ENCODE measurements at places on chromosomes 7 and 10.

- no peak overlapping the region for H3K4me3 ChIP-seq
- H3K4me1 ChIP-seq: no peaks in the 10 kb centered on the region
- H3K27ac ChIP-seq: no peak overlapping the region
- DNase-seq: no peak
- no peaks in the 10 kb centered on the region for H3K36me3 ChIP-seq
These were observed 314.4 kb upstream of the BMPER start for GRCh38 chr7:33590916-33591315.

- H3K27ac ChIP-seq: peak overlapping the region; percentile 66
- no peak for DNase-seq
- no peaks in the 10 kb centered on the region for H3K27me3 ChIP-seq
- no peaks in the 10 kb centered on the region for H3K36me3 ChIP-seq
- no peak overlapping the region for H3K4me3 ChIP-seq
- no peaks in the 10 kb centered on the region for H3K4me1 ChIP-seq
These were observed 33.8 kb downstream of the TRIM8 start for GRCh38 chr10:102678068-102678400.

DNA sequence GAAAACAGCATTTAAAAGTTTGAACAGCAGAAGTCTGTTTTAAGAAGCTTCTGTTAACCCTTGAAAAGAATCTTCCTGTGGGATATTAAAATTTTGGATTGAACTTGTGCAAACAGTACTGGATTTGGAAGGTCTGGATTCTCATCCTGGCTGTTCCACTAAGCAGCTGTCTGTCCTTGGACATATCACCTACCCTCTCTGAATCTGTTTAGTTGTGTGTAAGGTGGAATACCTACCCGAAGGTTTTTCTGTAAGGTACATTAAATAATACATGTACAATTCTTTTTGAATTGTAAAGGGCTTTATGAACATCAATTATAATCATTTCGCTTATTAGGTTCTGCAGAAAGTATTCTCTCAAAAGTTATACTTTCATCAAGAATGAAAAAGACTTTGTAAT lies 2.2 kb downstream of the PDCD4 start:
- peaks cover 19% of the 10 kb centered on the region for H3K4me1 ChIP-seq
- H3K4me3 ChIP-seq: peak overlapping the region; percentile 99
- peak overlapping the region; percentile 96 for H3K27ac ChIP-seq
- peaks cover 6% of the 10 kb centered on the region for H3K36me3 ChIP-seq
- no peaks in the 10 kb centered on the region for H3K27me3 ChIP-seq
- no peak for DNase-seq

DNA sequence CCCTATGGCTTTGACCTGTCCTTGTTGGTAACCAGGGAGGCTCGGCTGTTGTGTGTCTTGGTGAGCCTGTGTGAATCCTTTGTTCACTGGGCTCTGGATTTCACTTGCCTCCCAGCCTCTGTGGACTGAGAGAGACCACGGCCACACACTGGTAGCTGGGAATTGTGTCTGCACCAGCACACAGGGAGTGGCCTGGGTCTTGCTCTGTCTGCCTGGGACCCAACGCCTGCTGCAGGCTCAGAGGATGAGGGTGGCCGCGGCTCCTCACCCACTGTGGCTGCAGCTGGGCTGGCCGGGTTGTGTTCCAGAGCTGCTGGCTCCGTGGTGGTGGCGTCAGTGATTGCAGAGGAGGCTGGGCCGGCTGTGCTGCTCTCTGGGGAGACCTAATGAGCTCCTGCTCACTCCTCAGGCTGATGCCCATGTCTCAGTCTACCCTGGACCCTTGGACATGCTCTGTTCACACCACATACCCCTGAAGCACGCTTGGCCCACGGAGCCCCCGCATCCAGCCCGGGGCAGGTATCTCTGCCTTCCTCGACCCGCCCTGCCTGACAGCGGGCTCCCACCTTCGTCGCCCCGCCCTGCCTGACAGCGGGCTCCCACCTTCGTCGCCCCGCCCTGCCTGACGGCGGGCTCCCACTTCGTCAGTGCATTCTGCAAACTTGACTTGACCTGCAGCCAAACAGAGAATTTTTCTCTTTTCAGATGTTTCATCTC lies 328.5 kb downstream of the ADARB2 start:
- no peaks in the 10 kb centered on the region for H3K4me1 ChIP-seq
- no peak for DNase-seq
- H3K27me3 ChIP-seq: no peaks in the 10 kb centered on the region
- no peak overlapping the region for H3K4me3 ChIP-seq
- H3K36me3 ChIP-seq: no peaks in the 10 kb centered on the region
- H3K27ac ChIP-seq: no peak overlapping the region

- no peak for DNase-seq
- H3K27me3 ChIP-seq: no peaks in the 10 kb centered on the region
- H3K27ac ChIP-seq: no peak overlapping the region
- no peak overlapping the region for H3K4me3 ChIP-seq
These were observed 277.1 kb upstream of the KLF6 start for GRCh38 chr10:4062072-4062471.

DNA sequence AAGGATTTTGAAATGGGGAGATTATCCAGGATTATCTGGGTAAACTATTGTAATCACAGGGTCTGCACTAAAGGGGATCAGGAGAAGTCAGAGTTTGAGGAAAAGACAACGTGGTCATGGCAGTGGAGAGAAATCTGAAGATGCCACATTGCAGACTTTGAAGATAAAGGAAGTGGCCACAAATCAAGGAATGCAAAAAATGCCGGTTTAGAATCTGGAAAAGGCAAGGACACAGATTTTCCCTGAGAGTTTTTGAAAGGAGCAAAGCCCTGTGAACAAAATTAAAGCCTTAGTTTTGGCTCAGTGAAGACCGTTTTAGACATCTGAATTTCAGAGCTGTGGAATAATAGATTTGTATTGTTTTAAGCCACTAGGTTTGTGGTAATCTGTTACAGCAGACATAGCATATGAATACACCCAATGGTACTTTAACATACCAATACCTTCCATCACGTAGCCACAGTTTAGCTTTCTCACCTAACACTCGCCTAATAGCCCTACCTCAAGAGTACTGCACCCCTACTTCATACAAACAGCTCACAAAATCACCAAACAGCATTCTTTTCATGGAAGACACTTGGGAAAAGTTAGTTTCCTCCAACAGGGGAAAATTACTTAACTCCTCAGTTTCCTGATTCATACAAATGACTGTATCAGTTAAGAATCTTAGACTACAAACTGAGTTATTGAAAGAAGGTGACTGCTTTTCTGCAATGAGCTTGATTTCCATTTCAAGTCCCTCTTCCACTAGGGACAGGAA lies 446.5 kb downstream of the INHBA start:
- no peaks in the 10 kb centered on the region for H3K36me3 ChIP-seq
- no peak for DNase-seq
- H3K4me1 ChIP-seq: no peaks in the 10 kb centered on the region
- no peaks in the 10 kb centered on the region for H3K27me3 ChIP-seq
- no peak overlapping the region for H3K27ac ChIP-seq

- no peaks in the 10 kb centered on the region for H3K36me3 ChIP-seq
- no peaks in the 10 kb centered on the region for H3K4me1 ChIP-seq
- no peaks in the 10 kb centered on the region for H3K27me3 ChIP-seq
- H3K4me3 ChIP-seq: no peak overlapping the region
- H3K27ac ChIP-seq: peak overlapping the region; percentile 49
These were observed 33.1 kb downstream of the STAMBPL1 start for GRCh38 chr10:88913127-88913526.

GRCh38 chr10:128061306-128062300 lies 64.6 kb downstream of the MKI67 start:
- H3K27me3 ChIP-seq: no peaks in the 10 kb centered on the region
- no peak for DNase-seq
- no peak overlapping the region for H3K4me3 ChIP-seq
- H3K36me3 ChIP-seq: peaks cover 45% of the 10 kb centered on the region

GRCh38 chr10:125398270-125398669 lies 237.9 kb upstream of the CTBP2 start:
- H3K27ac ChIP-seq: no peak overlapping the region
- DNase-seq: no peak
- no peaks in the 10 kb centered on the region for H3K27me3 ChIP-seq

- peak overlapping the region; percentile 46 for H3K27ac ChIP-seq
- H3K27me3 ChIP-seq: no peaks in the 10 kb centered on the region
- no peak for DNase-seq
These were observed 218.9 kb downstream of the DOCK4 start for GRCh38 chr7:111987115-111987826.

GRCh38 chr7:120916121-120916520 lies 34.5 kb upstream of the ING3 start:
- no peak overlapping the region for H3K27ac ChIP-seq
- no peak for DNase-seq
- H3K4me3 ChIP-seq: no peak overlapping the region

DNA sequence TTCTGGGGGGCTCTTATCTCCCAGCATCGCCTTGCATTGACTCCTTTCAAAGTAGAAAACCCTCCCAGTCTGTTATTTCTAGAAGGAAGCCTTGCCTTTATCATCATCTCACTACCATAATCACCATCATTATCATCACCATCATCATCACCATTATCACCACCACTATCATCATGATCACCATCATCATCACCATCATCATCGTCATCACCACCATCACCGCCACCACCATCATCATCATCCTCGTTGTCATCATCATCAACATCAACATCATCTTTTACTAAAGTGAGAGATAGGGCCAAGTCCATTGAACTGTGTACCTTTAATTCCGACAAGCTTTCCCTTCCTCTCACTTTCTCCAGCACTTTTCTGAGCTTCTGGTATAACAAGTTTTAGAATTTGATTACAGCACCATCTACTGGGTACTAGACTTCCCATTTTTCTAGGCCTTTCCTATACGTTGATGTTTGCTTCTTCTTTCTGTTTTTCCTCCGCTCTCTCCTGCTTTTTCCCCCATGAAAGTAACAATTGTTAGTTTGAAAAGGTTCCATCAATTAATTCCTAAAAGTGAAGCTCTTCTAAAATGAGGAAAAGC lies 226.4 kb downstream of the BUB3 start:
- no peak overlapping the region for H3K27ac ChIP-seq
- no peaks in the 10 kb centered on the region for H3K36me3 ChIP-seq
- DNase-seq: no peak
- no peaks in the 10 kb centered on the region for H3K27me3 ChIP-seq

GRCh38 chr7:94001396-94001795 lies 2.8 kb downstream of the BET1 start:
- no peak for DNase-seq
- H3K27ac ChIP-seq: no peak overlapping the region
- H3K27me3 ChIP-seq: no peaks in the 10 kb centered on the region
- H3K4me3 ChIP-seq: no peak overlapping the region

DNA sequence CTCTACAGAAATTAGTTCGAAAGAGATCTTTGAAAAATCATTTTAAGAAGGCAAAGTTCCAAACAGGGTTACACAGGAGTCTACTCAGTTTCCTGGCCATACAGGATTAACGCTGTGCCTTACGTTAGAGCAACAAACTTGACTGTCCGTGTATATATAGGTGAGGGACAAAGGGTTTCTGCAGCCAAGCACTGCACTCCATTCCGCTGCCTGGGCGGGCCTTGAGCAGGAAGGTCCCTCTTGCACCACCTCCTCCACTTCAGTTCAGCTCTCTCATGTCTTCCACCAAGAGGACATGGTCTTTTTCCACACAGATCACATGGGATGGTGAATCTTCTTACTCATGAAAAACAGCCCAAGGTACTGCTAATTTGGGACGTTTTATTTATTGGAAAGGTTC lies 43.2 kb downstream of the MCMBP start:
- H3K36me3 ChIP-seq: peaks cover 67% of the 10 kb centered on the region
- no peaks in the 10 kb centered on the region for H3K4me1 ChIP-seq
- no peaks in the 10 kb centered on the region for H3K27me3 ChIP-seq
- no peak for DNase-seq
- H3K27ac ChIP-seq: no peak overlapping the region

- H3K4me3 ChIP-seq: no peak overlapping the region
- H3K4me1 ChIP-seq: peaks cover 57% of the 10 kb centered on the region
- no peak for DNase-seq
These were observed 3.2 kb downstream of the SNCG start for GRCh38 chr10:86961481-86962091.
